Urinary bladder (tissue), 4 donors: ENCODE measurements at places on chromosomes 16 and 17. TPM values are rescaled to one million over a fixed set of nuclear protein-coding genes. Genes with fewer than 3 reads are reported as not detected.

CETP gene
- polyA plus RNA-seq = 0.25 TPM

ATP1B2 gene
- 6.4 TPM for polyA plus RNA-seq

SERPINF2 gene
- 21.3 TPM for polyA plus RNA-seq

RILP gene
- polyA plus RNA-seq = 16.1 TPM

SPAG5 gene
- polyA plus RNA-seq = 2.7 TPM

FOXN1 gene
- polyA plus RNA-seq = 0.13 TPM

NUFIP2 gene
- polyA plus RNA-seq = 11.0 TPM

FN3K gene
- polyA plus RNA-seq = 13.4 TPM

KRT28 gene
- not detected for polyA plus RNA-seq

TBC1D3I gene
- not detected for polyA plus RNA-seq

AIPL1 gene
- polyA plus RNA-seq = not detected

NAGS gene
- 2.1 TPM for polyA plus RNA-seq

EVPLL gene
- polyA plus RNA-seq = 0.84 TPM

PFN1 gene
- 1,651 TPM for polyA plus RNA-seq

SLC6A2 gene
- polyA plus RNA-seq = 0.27 TPM

GRAPL gene
- 1.2 TPM for polyA plus RNA-seq

MCRIP1 gene
- 190 TPM for polyA plus RNA-seq

SEBOX gene
- not detected for polyA plus RNA-seq

TEKT5 gene
- 0.19 TPM for polyA plus RNA-seq

TPSG1 gene
- polyA plus RNA-seq = 0.71 TPM

TGFB1I1 gene
- 341 TPM for polyA plus RNA-seq

SPECC1 gene
- polyA plus RNA-seq = 9.8 TPM

ABCA10 gene
- 3.3 TPM for polyA plus RNA-seq

RTN4RL1 gene
- polyA plus RNA-seq = 4.5 TPM

SGCA gene
- 89.1 TPM for polyA plus RNA-seq

RGS11 gene
- polyA plus RNA-seq = 6.9 TPM
